Activated CD4-positive, alpha-beta T cell treated with anti-CD3 and anti-CD28 coated beads, Interleukin-2, amount 50 U/mL, for 16 hours (primary cell): ENCODE measurements at places on chromosomes 4 and X.

- no peak for DNase-seq
Observed at GRCh38 chrX:21638311-21638710, 19.8 kb downstream of the KLHL34 start.

DNA sequence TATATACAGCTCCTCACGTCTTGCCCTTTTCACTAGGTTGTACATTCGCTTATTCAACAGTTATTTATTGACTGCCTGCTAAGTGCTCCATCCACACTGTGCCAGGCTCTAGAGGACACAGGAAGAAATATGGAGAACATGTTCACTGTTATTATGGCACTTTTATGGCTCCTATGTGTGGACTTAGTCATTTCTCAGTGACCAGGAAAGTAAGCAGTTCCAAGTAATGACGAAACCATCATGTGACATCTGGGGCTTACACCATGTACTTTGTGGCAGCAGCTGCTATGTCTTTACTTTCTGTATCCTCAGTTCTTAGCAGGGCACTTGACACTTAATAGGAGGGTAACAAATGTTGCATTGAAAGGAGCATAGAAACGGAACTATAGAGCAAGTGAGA is 278.0 kb downstream of the ANK2 start:
- DNase-seq: no peak

GRCh38 chrX:104852241-104852640 is 286.2 kb downstream of the IL1RAPL2 start:
- no peak for DNase-seq

GRCh38 chr4:152935631-152936445 is at the start of gene FHDC1:
Gene FHDC1, plus strand, starts transcription at chr4:152936323. Its CDS starts 6,735 bp downstream, at chr4:152943058.
- peak; percentile 8 for DNase-seq

DNA sequence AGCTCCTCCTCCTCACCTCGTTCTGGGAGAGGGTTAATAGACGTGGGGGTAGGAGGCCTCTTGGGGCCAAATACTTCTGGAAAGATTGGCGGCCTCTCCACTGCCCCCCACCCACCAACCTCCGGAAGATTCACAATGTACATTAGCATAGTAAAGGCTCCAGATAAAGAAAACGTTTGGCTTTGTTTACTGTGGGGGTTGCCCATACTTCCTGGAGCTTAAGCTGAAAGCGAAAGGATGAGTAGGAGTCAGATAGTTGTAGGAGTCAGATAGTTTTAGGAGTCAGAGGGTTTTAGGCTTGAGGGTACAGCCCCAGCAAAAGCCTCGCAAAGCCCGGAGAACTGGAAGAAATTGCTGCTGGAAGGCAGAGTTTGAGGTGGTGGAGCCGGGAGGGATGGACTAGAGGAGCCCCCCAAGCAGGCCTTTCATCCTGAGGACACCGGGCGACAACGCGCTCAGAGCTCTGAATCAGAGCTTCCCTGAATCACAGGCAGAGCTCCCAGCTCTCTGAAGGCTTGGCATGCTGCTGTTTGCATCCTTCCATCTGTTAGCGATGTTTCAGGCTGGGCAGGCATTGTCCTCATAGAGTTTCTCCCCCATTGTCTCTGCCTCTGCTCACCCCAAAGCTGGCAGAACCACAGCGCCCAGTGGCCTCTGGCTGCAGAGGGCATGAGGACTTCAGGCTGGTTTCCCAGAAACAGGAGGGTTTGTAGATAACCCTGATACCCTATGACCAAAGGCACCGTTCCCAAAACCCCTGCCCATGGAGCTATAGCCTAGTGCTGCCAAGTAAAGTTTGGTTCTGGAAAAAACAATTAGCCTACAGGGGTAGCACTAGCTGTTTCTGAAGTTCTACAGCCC is 280.7 kb downstream of the BCOR start:
- peak; percentile 60 for DNase-seq

DNA sequence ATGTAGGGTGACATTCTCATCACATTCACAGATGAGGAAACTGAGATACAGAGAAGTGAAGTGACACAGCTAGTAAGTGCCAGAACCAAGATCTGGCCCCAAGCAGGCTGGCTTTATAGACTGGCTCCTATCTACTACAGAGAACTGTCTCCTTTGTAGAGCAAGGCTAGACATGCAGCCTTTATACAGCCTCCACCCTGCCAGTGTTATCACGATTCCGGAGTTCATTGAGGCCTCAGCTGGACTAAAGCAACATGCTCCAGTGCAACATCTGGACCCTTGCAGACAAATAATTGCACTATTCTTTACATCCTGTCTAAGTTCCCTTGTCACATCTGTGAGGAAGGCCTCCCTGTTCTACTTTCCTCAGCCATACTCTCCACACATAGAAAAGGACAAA is 58.0 kb upstream of the XIAP start:
- no peak for DNase-seq

GRCh38 chr4:69656653-69657158 is 3.7 kb upstream of the UGT2A1 start:
- DNase-seq: no peak

- no peak for DNase-seq
Observed at GRCh38 chr4:82501154-82501442, 60.7 kb downstream of the TMEM150C start.

DNA sequence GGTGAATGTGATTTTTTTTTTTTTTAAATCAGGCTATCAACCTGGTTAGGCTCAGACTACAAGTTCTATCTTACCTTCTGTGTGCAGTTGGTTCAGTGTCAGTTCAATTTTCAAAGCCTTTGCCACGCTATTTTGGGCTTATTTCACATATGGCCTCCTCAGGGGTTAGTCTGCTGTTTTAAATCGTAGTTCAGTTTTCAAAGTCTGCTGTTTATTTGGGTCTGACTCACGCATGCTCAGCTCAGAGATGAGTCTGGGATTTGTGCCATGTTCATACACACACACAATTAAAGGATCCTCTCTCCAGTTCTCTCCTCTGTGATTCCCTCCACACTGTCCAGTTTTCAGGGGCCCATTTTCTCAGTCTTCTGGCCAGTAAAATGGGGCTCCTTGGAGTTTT is 32.3 kb upstream of the ZFX start:
- DNase-seq: no peak

- DNase-seq: no peak
Observed at GRCh38 chrX:15214588-15214987, 55.3 kb downstream of the ASB9 start.

DNA sequence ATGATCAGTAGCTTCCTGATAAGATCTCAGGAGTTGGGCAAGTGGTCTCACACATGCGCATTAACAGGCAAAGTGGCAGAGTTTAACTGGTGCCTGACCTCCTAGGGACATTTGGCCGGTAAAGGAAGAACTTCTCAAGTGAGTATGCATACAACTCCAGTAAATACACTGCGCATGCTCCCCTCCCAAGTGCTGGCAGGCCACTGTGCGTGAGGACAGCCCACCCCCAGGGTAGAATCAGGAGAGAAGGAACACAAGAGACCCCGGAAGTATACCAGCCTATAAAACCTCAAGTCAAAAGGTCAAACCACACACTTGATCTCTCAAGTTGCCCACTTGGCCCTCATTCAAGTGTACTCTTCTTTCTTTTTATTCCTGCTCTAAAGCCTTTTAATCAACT is 225.5 kb upstream of the ANKRD50 start:
- DNase-seq: no peak

DNA sequence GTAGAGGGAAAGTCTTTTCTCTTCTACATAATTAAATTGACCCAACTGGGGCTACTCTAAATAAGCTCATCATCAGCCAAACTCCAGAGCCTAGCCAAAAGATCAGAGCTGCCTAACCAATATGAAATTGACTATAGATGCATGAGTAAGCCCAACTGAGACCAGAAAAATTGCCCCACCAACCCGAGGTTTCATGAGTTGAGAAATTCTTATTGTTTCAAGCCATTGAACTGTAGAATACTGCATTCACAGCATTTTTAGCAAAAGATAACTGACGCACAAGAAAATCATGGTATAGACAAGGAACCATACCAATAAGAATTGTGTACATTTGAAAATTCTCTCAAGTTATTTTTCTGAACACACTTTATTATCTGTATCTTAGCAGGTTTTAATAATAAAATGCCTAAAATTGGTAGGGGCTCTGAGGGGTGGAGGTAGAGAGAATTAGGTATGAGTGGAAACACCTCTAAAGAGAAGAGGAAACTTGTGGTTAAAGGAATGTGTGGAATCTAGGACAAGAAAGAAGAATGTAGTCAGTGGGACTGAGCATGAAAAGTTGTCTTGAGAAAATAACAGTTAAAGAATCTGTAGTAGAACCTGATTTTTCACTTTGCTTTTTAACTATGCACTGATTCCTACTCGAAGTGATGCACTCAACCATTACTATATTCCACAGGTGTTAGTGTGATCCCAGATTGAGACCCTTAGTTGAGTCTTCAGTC is 200.9 kb upstream of the PPP1R2C start:
- DNase-seq: no peak

- DNase-seq: no peak
Observed at GRCh38 chr4:6992728-6993677, 50.2 kb upstream of the TADA2B start.

- DNase-seq: no peak
Observed at GRCh38 chr4:118353534-118354030, 779 bp upstream of the PRSS12 start.

DNA sequence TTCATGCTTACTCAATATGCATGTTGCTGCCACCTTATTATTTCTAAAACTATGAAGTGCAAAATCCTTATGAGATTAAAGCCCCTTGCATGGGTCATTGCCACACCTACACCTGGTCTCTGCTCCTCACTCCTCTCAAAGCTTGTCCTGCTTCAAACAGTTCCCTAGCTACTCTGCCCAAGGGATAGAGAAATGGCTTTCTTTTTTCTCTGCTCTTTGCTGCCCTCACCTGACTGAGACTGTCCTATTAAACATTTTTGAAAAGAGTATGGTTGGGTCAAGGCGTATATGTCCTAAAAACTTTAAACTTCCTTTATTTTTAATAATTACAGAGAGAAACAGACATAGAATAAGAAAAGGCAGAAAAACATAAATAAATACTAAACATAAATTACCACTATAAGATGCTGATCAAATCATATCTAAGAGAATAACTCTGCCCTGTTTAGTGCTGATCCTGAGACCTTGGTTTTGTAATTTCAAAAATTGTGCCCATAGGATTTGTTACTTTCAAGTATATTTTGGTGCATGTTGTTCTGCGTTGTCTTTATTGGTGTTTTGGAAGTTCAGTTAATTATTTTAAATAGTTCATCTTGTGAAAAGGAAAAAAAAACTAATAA is 704.9 kb upstream of the PABPC4L start:
- no peak for DNase-seq

DNA sequence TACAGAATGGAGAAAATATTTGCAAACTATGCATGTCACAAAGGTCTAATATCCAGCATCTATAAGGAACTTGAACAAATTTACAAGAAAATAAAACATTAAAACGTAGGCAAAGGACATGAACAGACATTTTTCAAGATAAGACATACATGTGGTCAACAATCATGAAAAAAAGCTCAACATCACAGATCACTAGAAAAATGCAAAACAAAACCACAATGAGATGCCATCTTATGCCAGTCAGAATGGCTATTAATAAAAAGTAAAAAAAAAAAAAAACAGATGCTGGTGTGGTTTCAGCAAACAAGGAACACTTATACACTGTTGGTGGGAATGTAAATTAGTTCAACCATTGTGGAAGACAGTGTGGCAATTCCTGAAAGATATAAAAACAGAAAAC is 75.8 kb upstream of the IL13RA2 start:
- no peak for DNase-seq

- no peak for DNase-seq
Observed at GRCh38 chr4:2286904-2287593, 25.1 kb upstream of the MXD4 start.

DNA sequence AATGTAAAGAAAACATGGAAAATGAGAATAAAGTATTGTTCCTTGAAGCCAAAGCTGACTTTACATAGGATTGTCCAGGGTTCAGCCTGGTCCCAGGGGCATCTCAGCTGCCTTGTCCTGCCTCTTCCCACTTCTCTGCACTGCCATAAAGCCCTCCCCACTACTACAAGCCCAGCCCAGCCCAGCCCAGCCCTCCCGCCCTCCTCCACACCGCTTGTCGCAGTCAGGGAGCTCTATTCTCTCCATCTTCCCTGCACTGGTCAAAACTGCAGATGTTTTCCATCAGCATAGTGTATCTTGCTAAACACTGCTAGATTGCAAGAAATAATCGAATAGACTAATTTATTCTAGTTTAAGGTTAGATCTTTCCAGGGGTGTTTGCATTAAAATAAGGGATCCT is 100.3 kb downstream of the TENM3 start:
- no peak for DNase-seq

- DNase-seq: no peak
Observed at GRCh38 chr4:124854968-124855367, 142.4 kb upstream of the ANKRD50 start.

GRCh38 chr4:683982-684622 is 4.8 kb downstream of the SLC49A3 start:
- DNase-seq: no peak

GRCh38 chr4:48079972-48080391 is 54.1 kb downstream of the TXK start:
- DNase-seq: no peak
